ENCODE measurements at places on chromosomes 5 and 9. TPM values are rescaled to one million over a fixed set of nuclear protein-coding genes. Genes with fewer than 3 reads are reported as not detected.

The ACTBL2 gene
- polyA plus RNA-seq = not detected

The CRHBP gene
- 0.53 TPM for polyA plus RNA-seq

The PCDHB14 gene
- 7.0 TPM for polyA plus RNA-seq

The IFNA13 gene
- polyA plus RNA-seq = not detected

The PCDHB12 gene
- polyA plus RNA-seq = 2.6 TPM

The SPINK7 gene
- not detected for polyA plus RNA-seq

The HRCT1 gene
- 2.6 TPM for polyA plus RNA-seq

The LRSAM1 gene
- 14.0 TPM for polyA plus RNA-seq

The ADRA1B gene
- polyA plus RNA-seq = 1.4 TPM

The ENTR1 gene
- polyA plus RNA-seq = 60.2 TPM

The NR5A1 gene
- polyA plus RNA-seq = 0.10 TPM

The ZDHHC11B gene
- not detected for polyA plus RNA-seq

The LHX6 gene
- 4.1 TPM for polyA plus RNA-seq

The CCIN gene
- polyA plus RNA-seq = 1.1 TPM

The SPATA31E1 gene
- polyA plus RNA-seq = not detected

DNA sequence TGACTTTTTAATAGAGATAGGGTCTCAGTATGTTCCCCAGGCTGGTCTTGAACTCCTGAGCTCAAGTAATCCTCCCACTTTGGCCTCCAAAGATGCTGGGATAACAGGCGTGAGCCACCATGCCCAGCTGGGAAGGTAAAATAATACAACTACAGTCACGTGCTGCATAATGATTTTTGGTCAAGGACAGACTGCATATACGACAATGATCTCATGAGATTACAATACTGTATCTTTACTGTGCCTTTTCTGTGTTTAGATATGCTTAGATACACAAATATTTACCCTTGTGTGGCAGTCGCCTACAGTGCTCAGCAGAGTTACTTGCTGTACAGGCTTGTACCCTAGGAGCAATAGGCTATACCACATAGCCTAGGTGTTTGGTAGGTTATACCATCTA, 14.2 kb upstream of the IRF1 start:
- no peak for DNase-seq

- peak; percentile 81 for DNase-seq
These were observed 3.0 kb upstream of the CDX1 start for GRCh38 chr5:150163547-150164059.

- no peak for DNase-seq
These were observed 8.5 kb upstream of the C1QTNF3 start for GRCh38 chr5:34051374-34051980.

DNA sequence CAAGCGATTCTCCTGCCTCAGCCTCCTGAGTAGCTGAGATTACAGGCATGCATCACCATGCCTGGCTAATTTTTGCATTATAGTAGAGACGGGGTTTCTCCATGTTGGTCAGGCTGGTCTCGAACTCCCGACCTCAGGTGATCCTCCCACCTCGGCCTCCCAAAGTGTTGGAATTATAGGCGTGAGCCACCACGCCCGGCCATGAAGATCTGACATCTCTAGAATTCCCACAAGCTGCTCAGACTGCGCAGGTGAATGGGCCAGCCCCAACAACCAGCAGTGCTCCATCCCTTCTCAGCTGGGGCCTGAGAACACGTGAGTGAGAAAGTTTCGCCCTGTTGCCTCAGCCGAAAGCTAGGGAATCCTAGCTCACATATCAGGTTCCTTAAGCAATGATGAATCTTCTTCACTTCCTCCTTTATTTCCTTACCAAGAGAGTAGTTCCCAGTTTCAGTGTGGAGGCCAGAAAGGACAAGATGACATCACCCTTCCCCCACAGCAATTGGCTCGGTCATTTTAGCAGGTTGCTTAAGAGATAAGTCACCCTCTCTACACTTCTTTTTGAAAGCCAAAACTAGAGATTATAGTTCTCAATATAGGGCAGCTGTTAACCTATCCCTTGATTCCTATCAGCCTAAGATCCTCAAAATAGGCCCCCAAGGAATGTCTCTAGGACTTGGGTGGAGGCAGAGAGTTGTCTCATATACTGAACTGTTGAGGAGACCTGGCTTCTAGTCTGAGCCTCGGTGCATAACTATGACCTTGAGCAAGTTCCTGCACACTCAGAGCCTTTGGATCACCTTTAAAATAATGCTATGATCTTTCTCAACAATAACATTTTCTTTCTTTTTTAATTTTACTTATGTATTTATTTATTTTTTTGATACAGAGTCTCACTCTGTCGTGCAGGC, 23.9 kb upstream of the PPP2CA start:
- no peak for DNase-seq

GRCh38 chr5:154603953-154604679, 126.1 kb upstream of the HAND1 start:
- DNase-seq = no peak

DNA sequence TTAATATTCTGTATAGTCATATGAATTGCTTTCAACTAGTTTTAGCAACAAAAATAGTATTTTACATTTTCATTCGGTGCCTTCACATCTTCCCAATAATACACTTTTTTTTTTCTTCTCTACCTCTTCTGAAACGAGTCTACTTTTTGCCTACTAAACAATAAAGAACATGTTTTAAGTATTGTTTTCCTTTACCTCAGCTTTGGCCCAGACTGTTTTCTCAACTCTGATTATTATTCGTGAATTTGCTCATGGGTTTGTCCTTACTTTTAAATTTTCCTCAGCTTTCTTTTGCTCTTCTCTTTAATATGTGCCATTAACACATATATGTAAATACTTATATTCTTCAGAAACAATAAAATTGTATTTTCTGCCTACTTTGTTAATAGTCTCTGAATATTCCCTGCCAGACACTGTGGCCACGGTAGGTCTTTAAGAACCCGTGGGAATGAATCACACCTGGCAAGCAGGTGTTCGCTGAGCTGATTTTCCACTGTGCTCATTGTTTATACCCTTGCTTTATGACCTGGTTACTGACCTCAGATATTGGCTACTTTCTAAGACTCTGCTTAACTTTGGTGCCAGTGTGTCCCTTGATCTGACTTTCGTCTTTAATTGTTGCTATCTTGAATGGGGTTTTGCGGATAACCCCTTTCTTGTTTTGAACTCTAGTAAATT, 49.1 kb downstream of the FAM170A start:
- DNase-seq = no peak

- DNase-seq = no peak
These were observed 32.9 kb downstream of the ISL1 start for GRCh38 chr5:51416149-51416548.

- no peak for DNase-seq
These were observed 172.0 kb upstream of the MSX2 start for GRCh38 chr5:174552428-174552827.

DNA sequence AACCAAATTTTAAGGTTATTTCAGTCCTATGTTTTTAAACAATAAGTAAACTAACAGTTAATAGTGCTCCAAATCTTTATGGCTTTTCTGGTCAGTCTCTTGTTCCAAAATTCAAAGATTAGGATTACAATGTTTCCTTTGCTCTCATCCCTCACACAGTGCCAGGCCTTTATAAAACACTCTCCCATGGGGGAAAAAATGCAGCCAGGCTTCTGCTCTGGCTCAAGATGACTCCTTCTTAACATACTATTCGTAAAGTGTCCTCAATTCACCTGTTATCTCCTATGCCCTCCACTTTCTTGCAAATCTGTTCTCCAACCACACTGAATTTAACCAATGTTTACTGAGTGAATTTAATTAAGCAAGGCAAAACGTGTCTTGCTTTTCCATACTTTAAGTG, 1.4 kb downstream of the CEP120 start:
- DNase-seq = no peak

- peak; percentile 1 for DNase-seq
These were observed 24.9 kb downstream of the MELK start for GRCh38 chr9:36597412-36598178.

DNA sequence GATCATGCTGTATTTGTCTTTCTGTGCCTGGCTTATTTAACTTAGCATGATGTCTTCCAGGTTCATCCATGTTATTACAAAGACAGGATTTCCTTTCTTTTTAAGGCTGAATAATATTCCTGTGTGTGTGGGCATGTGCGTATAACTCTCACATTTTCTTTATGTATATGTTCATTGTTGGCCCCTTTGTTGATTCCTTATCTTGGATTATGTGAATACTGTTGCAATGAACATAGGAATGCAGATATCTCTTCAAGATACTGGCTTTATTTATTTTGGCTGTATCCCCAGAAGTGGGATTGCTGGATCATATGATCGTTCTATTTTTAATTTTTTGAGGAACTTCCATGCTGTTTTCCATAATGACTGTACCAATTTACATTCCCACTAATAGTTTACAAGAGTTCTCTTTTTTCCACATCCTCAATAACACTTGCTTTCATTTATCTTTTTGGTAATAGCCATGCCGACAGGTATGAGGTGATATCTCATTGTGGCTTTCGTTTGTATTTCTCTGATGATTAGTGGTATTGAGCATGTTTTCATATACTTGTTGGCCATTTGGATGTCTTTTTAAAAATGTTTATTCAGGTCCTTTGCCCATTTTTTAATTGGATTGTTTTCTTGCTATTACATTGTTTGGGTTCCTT, 38.0 kb downstream of the CREBRF start:
- DNase-seq = peak; percentile 12

GRCh38 chr5:171462928-171463861, 43.7 kb downstream of the FGF18 start:
- DNase-seq = no peak

DNA sequence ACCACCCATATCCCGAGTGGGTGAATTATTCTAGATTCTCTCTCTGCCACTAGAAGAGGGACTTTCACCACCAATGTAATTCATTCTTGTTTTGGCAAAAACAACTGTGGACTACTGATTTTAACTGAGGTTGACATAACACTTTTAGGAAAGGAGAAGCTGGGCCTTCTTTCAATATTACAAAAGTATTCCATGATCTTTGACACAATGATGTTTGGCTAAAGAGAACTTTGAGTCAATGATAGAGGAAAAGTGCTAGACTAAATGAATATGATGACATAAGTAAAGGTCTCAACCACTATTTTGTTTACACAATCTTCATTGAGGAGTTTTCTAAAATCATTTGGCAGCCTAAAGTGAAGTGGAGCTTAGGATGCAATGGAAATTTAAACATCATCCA, 336.9 kb upstream of the PDE4D start:
- DNase-seq = no peak

DNA sequence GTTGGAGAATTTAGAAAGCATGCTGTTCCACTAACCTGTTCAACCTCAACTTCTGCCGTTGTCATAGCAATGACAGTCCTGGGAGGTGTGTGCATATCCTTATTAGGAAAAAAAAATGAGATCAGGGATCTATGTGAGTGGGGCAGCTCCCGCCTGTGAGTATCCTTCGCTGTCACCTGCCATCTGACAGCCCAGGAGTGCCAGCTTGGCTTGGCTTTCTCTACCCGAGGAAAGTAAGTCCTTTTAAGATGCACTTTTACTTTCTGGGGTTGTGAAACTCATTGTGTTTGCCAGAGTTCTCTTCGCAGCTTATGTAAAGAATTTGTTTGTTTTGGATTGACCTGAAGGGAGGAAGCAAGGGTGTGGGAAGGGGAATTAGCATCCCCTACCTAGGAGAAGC, 21.8 kb downstream of the PCDHAC2 start:
- DNase-seq = no peak

GRCh38 chr5:1594357-1595106, 70.8 kb upstream of the LPCAT1 start:
- peak; percentile 85 for DNase-seq

DNA sequence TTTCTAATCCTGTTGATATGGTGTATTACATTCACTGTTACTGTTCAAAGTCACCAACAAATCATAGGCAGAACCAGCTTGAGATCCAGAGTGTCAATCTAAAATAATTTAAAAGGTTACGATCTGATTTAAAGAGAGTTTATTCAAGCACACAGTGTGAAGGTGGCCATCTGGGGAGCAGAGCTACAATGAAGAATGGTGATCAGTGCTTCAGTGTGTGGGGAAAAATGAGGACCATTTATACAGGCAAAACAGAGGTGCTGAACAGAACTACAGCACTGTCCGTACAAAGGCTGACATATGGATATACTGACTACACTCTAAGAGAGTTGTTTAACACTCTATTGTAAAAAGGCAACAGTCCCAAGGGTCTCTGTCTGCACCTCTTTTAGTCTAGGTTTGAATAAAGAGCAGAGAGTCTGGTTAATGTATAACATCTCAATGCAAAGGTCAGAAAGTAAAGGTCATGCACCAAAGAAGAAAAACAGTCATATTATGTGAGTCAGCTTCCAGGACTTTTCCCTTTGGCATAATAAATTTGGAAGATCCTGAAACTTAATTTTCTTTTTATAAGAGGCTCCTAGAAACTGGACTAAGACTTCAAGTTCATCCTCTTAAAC, 29.7 kb upstream of the TDRD7 start:
- DNase-seq = no peak

GRCh38 chr9:135242049-135242396, 154.6 kb downstream of the OLFM1 start:
- no peak for DNase-seq

GRCh38 chr9:34102796-34103195, 23.7 kb downstream of the DCAF12 start:
- no peak for DNase-seq

GRCh38 chr9:114643896-114644295, 13.7 kb downstream of the TEX53 start:
- DNase-seq = no peak

DNA sequence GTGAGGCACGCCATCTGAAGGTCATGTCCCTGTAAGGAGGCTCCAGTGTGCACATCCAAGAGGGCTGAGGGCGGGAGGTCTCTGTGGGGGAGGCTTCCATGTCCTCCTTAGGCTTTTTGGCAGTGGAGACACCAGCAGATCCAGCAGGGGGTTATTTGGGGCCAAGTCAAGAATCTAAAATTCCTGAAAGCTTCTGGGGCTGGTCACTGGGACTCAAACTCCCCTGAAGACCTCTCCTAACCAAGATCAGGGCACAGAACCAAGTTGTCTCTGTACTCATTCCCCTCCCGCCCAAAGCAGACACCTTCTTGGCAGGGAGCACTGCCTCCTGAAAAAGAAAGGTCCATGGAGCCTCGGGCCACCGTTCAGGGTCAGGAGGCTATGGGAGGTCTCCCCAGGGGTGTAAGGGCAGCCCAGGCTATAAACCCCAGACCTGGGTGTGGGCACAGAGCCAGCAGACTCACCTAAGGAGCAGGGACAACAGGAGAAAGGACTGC, 127.4 kb upstream of the ADRA1B start:
- DNase-seq = no peak

DNA sequence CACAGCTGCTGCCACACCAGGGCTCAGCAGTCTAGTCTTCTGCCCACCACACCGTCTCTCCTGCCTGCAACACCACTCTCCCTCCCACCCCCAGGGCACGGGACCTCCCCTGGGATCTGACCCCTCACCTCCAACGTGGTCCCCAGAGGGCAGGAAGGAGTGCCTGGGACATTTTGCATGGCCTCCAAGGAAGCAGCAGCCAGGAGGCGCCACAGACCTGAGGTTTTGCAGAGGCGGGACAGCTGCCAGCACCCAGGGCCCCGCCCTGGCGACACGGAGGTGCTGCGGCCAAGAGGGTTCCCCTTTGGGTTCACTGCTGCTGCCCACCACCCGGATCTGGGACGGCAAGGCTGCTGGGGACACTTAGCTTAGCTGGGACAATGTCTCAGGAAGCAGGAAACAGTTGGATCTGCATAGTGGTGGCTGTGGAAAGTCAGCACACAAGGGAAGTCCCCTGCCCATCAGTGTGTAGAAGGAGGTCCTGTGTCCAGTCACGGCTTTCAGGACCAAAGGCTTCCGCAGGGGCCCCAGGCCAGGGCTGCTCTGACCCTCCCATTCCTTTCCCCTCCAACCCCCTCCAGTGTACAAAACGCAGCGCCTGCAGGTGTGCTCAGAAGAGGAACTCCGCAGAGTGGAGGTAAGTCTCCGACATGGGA, 13.8 kb downstream of the PROP1 start:
- no peak for DNase-seq

GRCh38 chr9:96495341-96495740, 45.4 kb downstream of the HABP4 start:
- DNase-seq = no peak

All from muscle of arm (tissue), 14 donors.